WERI-Rb-1 (cell line): ENCODE measurements at places on chromosomes 11 and 22.
A peak's percentile ranks its signal among the peaks of the same experiment; 100 is the strongest.

GRCh38 chr11:69524991-69525411 is 43.5 kb downstream of the LINC01488 start:
- no peak for DNase-seq

- no peak for DNase-seq
Observed at GRCh38 chr11:83773950-83774880, 488.0 kb upstream of the CCDC90B start.

DNA sequence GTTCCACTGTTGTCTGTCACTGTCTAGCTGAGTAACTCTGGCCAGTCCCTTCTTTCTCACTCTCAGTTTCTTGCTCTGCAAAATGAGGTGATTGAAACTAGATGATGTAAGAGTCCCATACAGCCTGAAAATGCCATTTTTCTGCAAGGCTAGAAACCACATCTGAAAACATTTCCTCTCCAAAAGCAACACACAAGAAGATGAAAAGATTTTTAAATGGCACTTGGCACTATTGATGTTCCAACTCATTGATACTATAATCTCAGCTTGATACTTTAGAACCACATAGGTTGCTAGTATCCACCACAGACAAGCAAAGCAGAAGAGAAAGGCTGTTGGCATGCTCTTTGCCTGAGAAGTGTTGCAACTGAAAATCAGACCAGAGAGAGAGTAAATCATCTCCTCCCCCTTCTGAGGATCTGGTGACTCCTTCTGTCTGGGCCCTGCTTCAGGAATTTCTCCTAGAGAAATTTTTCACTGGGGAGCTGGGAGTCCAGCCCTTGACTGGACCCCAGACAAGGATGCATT is 1217.9 kb downstream of the LRRC4C start:
- DNase-seq, result no peak

GRCh38 chr11:118010738-118011461 is 24.7 kb downstream of the IL10RA start:
- no peak for DNase-seq

GRCh38 chr22:45320357-45320976 is 10.7 kb downstream of the FAM118A start:
- DNase-seq, result no peak

GRCh38 chr11:19366992-19367709 is 126.4 kb upstream of the E2F8 start:
- DNase-seq, result no peak

DNA sequence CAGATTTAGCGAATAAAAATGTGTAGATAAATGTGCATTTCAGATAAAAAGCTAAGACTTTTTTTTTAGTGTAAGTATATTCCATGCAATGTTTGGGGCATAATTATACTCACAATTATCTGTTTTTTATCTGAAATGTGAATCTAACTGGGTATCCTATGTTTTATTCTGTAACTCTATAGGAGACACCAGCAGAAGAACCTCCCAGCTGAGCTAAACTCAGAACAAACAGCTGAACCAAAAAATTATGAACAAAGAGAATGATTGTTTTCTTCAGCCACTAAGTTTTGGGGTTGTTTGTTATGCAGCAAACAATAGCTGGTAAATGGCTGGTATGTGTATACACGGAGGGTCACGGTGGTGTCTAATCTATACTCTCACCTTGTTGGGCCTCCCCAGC is 42.9 kb downstream of the FBXO7 start:
- DNase-seq, result no peak

DNA sequence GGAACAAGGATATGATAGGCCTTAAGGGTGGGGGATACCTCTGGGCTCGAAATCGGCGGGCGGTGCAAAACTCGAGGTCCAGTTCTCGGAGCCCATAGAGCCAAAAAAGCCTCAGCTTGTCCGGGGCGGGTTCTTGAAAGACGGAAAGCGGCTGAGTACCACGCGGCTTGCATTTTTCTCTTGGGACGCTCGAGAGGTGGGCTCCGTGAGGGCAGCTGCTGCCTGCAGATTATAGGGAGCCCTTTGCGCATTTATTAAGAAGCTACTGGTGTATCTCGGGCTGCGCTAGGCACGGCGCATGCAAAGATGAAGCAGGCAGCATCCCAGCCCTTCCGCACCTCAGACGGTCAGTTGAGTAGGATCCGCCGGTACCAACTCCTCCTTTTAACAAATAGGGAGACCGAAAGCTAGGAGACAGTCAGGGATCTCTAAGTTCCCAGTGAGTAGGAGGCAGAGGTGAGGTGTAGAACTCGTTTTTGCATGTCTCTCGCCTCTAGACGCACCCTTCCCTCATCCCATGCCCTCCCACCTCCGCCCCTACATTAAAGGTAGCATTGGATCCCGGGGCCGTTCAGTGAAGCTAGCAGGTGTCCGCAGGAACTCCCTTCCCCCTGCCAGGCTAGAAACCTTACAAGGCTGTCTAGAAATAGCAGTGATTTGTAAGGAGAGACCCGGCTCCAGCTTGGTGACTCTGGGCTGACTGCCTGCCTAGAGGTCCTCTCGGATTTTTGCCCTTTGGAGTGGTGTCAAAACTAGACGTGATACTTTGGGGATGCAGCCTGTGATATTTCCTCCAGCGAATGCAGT is 768 bp downstream of the LDHA start:
- peak; percentile 20 for DNase-seq

- no peak for DNase-seq
Observed at GRCh38 chr11:131228378-131228777, 142.0 kb upstream of the NTM start.

DNA sequence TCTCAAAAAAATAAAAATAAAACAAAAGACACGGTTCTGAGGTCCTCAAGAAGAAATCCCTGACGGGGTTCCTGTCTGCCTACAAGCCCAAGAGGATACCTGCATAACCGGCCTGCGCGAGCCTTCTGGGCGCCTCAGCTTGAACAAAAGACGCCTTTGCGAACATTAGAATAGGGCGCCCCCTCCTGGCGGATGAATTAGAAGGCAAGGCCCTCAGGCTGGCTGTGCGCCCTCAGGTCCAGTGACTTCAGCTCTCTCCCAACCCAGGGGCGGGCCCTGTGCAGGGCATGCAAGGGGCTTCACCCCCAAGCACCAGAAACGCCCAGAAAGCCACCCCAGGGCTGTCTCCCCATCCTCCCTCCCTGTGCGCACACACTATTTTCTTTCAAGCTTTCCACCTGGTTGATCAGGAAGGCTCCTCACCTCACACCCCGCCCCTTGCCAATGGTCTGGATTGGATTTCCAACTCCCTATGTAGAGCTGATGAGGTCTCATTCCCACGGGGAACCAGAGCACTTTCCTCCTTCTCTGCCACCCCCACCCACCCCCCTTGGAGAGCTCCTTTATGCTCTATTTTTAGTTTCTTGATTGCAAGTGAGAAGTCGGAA is 273.3 kb downstream of the BUD13 start:
- peak; percentile 98 for DNase-seq
